ENCODE measurements at places on chromosomes 2 and 18.

- DNase-seq: no peak
Observed at GRCh38 chr18:10935588-10935987, 213.8 kb downstream of the PIEZO2 start.

DNA sequence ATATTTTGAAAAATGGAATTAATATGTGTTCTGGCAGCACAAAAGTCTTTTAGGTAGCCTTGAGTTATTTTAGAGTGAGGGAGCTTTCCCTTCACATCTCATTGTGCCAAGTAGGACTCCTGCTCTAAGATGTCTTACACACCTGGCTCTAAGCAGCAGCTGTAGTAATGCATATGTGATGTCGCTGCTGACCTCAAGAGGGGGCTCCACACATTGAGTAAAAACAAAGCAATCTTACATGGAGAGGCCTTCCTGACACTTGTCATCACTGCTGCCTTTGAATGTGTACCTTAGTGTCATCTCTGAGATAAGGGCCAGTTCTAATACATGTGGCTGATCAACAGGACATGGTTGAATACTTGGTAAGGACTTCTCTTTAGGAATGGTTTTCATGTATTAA lies 75.8 kb downstream of the ACTR3 start:
- no peak for DNase-seq

DNA sequence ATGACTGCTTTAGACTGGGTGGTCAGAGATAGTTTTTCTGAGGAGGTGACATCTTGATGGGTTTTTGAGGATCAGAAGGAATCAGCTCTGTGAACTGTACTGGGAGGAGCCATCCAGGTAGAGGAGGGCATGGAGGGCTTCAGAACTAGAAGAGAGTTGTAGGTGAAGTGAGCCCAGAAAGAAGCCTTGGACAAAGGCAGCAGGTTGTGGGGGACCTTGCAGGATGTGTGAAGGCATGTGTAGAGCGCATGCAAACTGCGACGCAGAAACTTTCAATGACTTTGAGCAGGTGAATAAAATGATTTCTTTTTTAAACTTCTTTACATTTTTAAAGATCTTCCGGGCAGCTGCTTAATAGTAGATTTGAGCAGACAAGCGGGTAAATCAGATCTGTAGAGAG lies 83.9 kb upstream of the SIX2 start:
- no peak for DNase-seq

DNA sequence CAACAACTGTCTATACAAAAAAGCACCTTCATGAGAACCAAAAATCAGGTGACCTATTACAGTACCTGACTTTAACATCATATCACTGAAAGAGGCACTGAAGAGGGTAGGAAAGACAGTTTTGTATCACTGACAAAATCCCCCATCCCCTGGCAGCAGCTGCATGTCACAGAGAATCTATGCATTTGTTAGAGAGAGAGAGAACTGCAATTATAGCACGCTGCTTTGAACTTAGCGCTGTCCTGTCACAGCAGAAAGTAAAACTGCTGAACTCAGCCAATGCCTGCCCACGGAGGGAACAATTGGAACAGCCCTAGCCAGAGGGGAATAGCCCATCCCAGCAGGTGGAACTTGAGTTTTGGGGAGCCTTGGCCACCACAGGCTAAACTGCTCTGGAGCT lies 75.1 kb upstream of the NOL4 start:
- no peak for DNase-seq

DNA sequence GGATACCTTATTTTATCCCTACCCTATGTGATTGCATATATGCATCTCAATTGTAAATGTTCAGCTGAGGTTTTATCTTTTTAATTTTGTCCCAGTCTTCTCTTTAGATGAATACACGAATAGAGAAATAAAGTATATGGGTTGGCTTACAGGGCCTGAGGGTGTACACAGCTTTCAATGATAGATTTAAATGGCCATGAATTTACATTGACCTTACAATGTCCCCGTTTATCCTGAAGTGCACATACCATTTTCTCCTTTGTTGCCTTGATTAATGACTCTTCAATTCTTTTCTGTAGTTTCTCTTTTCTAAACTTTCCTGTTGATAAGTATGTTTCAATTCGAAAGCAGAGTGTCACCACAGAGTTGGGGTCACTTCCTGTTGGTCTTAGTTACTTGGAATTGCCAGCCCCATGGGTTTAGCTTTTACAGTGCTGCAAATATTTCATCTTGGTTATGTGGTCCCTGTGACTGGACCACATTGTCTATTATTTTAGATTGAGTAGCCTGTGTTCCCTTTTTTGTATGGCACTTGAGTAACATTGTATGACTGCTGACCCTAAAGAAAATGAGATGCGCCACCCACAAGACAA lies 1616.3 kb upstream of the ACVR2A start:
- no peak for DNase-seq

GRCh38 chr2:8606226-8606625 lies 75.6 kb upstream of the ID2 start:
- no peak for DNase-seq

DNA sequence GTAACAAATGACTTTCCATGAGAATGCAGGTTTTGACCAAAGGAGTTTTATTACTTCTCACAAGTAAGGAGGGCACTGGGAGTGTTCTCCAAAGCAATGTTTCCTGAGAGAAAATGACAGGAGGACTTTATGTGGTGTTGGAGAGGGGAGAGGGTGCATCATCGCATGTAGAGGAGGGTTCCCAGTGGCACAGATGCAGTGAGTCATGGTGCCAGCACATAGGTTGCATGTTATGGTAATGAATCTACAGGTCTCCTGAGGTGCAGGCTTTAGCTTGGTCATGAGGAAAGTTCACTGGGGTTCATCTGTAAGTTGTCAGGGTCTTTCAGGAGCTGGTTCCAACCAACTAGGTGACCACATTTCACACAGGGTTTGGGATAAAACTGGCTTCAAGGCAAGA lies 30.4 kb downstream of the NAT8 start:
- no peak for DNase-seq

- no peak for DNase-seq
Observed at GRCh38 chr2:149226790-149227189, 103.6 kb upstream of the LYPD6 start.

- no peak for DNase-seq
Observed at GRCh38 chr2:104812286-104812685, 41.6 kb upstream of the POU3F3 start.

- no peak for DNase-seq
Observed at GRCh38 chr18:24534271-24534670, 73.8 kb downstream of the HRH4 start.

GRCh38 chr2:105497094-105497493 lies 98.2 kb upstream of the FHL2 start:
- DNase-seq: no peak

GRCh38 chr2:105708697-105709096 lies 36.0 kb upstream of the NCK2 start:
- no peak for DNase-seq

DNA sequence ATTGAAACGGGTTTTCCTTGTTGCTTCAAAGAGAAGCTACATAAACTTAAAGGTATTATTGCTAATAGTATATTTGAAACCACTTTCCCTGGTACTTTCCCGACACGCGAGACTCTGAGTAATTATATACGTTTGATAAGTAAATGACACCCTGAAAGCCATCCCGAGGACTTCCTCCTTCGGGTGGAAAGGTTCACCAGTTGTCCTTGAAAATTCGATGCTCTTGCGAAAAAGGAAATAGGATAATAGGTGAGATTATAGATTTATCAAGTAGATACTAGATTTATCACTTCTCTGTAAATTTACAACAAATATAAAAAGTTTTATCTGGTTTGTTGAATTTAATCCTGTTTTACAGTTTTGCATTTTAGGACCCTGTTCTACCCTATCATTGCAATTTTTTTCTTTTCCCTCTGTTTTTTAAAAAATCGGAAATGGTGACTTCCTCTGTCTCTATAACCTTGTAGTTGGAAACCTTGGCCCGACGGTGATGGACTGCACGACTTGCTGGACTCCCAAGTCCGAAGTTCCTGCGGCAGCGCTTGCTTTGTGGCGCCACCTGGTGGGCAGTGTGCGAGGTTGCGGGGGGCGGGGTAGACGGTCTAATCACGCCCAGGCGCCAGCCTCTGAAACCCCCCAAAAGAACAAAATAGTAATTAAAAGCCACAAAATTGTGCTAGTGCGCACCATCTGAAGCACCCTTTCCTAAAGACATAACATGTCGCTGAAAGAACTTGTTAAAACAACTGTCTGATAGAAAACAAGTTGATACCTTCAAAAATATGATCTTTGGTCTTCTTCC lies 972 bp upstream of the DLX2 start:
- no peak for DNase-seq

GRCh38 chr18:77851802-77852201 lies 602.2 kb downstream of the GALR1 start:
- DNase-seq: no peak

DNA sequence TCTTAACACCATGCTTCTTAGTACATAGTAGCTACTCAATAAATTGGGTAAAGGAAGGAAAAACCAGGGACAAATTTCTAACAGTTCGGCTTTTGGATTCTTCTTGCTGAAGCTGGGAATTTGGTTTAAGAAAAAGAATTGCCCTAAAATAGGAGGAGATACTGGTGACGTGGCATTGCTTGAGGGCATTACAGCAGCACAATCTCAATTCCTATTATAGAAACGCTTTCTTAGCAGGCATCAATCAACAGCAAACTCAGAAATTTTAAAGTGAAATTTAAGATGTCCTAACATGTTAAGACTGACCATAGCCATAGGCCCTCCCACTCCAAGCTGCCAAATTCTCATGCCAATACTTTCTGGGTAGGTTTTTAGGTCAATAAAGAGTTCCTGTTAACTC lies 169.5 kb downstream of the SRBD1 start:
- DNase-seq: no peak

GRCh38 chr2:97918818-97919217 lies 76.9 kb downstream of the TMEM131 start:
- no peak for DNase-seq

DNA sequence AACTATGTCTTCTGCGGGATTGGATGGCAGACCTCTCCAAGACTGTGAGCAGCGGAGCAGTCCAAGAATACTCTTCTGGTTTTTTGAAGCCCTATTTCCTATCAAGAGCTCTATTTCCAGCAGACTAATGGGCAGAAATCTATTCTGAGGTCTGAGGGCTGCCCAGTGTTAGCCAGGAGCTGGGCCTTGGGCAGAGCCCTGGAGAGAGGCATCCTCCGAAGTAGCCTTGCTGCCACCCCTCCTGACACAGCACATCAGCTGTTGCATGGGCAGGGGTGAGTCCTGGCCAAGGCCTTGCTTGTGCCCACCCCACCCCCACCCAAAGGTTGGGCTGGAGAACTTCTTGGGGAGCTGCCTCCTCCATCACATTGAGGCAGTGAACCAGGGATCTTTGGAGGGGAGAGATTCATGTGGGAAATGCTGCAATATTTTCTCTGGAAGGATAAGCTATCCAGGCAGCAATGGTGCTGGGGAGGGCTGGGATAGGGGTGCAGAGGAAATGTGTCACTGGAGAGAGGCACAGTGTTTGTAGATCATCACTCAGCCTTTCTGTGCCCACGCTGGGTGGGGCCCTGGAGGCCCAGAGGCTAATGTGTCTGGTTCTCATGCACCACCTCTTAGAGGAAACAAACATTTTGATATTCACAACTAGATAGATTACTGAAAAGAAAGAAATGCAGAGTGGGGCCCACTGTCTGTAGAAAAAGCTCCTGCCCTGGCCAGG lies 104.7 kb downstream of the VSNL1 start:
- no peak for DNase-seq

GRCh38 chr18:75249175-75249518 lies 38.5 kb downstream of the TSHZ1 start:
- no peak for DNase-seq

DNA sequence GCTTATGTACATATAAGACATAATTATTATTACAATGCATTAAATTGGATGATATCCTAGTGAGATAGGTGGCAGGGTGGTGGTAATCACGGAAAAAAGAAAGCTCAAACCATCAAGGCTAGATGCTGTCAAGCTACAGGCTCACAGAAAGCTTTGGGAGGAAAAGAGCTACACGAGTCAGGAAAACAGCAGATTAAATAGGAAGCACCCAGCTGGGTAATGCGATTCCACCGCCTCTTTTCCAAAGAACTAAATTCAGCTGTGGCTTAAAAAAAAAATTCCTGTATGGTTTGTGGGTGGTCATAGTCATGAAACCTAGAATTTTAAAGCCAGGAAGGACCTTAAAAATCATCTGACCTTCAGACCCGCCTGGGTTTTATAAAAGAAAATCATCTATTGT lies 23.7 kb upstream of the PTPN4 start:
- DNase-seq: no peak

- no peak for DNase-seq
Observed at GRCh38 chr2:171529914-171530313, 7.6 kb downstream of the CYBRD1 start.

DNA sequence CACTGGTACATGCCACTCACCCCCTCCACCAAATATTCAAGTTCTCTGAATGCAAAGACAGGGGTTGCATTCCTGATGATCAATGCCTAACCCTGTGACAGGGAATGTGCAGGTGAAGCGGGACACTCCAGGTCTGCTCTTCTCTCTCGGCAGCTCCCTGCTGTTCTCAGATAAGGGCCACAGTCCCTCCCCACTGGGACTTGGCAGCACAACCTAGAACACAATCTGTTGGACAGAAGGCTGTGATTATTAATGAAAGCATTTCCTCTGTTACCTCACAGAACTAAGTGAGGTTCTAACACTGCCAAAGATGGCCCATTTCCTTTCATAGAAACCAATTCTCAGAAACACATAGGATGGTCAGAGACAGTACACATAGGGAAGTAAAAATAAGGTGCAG lies 42.7 kb downstream of the VSNL1 start:
- DNase-seq: no peak

DNA sequence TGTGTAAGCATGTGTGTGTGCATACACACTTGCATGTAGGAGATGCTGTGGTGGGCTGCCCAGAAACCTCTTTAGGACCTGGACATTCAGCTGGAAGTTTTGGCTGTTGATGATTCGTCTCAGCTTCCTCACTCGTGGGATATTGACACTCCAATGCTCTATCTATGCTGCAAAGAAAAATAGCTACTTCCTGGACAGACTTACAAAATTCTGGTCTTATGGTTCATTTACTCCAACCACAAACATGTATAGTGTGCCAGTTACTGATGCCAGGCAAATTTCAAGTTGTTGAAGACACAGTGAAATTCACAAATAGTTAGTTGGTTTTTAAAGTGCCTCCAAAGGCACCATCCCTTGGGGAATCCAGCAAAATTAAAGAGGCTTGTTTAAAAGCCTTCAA lies 882.6 kb downstream of the CPS1 start:
- no peak for DNase-seq

GRCh38 chr2:232377319-232377718 lies 1.2 kb upstream of the ALPP start:
- no peak for DNase-seq

GRCh38 chr2:9445089-9445488 lies 21.6 kb downstream of the CPSF3 start:
- DNase-seq: no peak

GRCh38 chr18:59467497-59467896 lies 108.4 kb upstream of the LMAN1 start:
- no peak for DNase-seq

- DNase-seq: no peak
Observed at GRCh38 chr2:27263287-27264252, 723 bp upstream of the SLC30A3 start.
